Pancreas (tissue), 10 donors: ENCODE measurements at places on chromosomes 4 and X. TPM values are rescaled to one million over a fixed set of nuclear protein-coding genes. Genes with fewer than 3 reads are reported as not detected.

DNA sequence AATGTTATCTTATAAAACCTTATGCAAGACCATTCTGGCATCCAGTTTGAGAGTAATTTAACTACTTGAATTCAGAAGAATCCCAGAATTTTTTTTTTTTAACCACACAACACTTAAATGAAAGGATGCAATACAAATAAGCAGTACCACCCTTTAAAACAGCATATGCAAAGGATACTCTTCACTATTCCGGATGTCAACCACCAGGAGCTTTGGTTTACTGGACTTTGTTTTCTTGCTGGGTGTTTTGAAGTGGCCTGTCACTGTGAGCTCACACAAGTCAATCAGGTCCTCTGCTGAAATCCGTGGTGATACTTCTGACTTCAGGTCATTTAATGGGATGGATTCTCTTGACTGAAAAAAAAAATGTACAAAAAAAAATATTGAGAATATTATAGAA lies 200.0 kb downstream of the TBCK start:
- no peak for DNase-seq

DNA sequence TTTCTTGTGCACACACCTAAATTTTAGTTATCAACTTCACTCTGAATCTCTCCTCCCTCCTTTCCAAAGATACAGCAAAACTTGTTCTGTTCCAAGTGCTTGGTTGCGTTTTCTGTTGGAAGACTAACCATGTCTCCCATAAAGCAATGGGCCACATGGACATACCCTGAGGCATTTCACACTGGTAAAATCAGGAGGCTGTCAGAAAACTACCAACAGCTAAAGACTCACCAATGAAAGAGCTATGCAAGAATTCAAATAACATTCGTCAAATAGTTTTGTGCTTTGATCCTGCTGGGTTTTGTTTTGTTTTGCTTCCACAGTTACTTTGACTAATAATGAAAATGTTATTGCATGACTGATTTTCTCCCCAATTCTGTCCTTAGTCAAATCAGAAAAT lies 46.0 kb downstream of the PHEX start:
- DNase-seq = no peak

- no peak for DNase-seq
These were observed 26.3 kb downstream of the CXCL1 start for GRCh38 chr4:73895201-73896175.

GRCh38 chr4:36303426-36304137 lies 22.2 kb downstream of the DTHD1 start:
- no peak for DNase-seq

GRCh38 chrX:20498851-20499635 lies 232.3 kb upstream of the RPS6KA3 start:
- no peak for DNase-seq

DNA sequence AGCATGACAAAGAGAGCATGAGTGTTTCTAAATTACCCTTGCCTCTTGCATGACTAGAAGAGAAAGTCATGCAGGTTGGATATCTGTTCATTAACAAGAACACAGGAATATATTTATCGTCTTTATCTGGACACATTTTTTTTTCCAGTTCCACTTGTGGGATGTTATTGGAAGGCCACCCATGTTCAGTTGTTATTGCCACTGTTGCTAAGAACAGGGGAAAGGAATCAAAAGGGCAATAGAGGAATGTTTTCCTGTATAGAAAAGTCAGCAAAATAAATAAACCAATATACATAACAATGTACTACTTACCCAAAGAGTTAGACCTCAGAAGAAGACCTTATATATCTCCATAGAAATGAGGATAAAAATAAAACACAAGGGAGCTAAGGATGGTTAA lies 270.1 kb downstream of the QDPR start:
- no peak for DNase-seq

GRCh38 chr4:7753931-7754465 lies 185.7 kb downstream of the AFAP1 start:
- DNase-seq = no peak

ADH1B gene
- 15.5 TPM for total RNA-seq

CT45A5 gene
- total RNA-seq = not detected
